ENCODE measurements at places on chromosomes 3 and 15.

DNA sequence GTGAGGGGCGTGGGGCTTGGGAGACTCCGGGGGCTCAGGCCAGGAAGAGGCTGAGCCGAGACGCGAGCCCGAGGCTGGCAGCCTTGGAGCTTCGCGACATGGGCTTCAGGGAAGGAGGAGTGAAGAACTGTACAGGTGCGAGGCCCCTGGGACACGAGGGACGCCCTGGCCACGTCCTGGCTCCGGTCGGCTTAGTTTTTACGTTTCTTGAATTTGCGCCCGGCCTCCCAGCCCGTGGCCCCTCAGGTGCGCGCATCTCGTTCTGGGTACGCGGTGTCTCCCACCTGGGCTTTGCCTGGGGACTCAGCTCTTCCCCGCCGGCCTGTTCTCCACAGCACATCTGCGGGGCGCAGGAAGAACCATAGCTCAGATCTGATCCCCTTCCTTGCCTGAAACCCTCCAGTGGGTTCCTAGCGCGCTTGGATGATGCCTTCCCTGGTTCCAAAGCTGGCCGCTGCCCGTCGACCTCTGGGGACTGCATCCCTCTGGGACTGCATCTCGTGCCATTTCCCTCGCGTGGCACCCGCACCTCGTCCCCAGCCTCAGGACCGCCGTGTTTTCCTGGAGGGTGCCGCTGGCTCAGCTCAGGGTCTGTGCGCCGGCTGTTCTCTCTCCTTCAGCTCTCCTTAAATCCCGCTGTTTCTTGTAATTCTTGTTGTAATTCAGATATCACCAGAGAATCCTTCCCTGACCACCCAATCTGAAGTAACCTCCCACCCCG is 614 bp downstream of the CHCHD6 start:
- no peak for DNase-seq

DNA sequence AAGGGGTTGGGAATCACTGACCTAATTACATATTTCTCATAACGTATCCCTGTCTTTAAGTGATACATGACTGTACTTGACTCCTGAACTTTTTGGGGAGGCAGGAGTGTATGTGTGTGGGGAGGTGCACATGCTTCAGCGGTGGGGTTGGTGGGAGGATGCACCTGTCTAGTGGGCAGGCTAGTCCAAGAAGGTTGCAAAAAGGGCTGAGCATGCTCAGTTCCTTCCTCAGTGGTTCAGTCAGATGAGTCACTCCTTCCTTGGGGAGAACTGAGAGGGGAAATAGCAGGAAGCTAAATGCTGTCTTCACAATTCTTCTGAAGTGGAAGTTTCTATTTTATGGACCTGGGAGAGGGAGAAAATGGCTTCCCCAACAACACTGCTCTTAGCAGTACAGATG is 24.6 kb upstream of the AP4E1 start:
- DNase-seq = peak; percentile 29

DNA sequence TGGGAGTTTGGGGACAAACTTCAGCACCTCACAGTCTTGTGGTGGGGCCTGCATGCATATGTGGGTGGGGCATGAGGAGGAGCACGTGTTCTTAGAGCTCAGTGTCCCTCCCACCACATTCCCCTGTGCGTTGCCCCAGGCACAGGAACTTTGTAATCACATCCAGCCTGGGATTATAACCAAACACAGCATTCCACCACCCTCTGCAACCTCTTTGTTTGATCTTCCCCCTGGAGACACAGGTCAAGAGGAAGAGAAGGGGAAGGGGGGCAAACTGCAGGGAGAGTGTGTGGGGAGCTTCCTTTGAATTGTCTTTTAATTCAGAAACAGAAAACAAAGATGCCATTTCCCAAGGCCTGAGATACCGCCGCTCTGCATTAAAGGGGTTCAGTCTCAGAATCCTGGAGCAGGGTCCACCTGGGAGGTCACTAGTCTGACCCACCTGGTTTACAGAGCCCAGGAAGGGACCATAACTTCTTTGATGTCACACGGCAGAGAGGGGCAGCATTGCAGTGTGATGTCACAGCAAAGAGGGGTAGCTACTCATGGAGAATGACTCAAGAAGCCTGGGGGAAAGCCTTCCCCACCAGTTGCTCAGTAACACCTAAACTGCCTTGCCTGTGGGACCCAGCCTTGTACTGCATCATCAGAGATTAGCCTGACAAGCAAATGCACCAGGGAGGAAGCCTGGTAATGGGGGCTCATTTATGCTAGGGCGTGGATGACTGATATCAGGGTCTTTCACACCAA is 106.3 kb upstream of the RNU6-1 start:
- DNase-seq = no peak

GRCh38 chr3:46918202-46918601 is 40.7 kb downstream of the PTH1R start:
- DNase-seq = no peak

- no peak for DNase-seq
Observed at GRCh38 chr3:146511402-146512134, 32.8 kb downstream of the PLSCR1 start.

DNA sequence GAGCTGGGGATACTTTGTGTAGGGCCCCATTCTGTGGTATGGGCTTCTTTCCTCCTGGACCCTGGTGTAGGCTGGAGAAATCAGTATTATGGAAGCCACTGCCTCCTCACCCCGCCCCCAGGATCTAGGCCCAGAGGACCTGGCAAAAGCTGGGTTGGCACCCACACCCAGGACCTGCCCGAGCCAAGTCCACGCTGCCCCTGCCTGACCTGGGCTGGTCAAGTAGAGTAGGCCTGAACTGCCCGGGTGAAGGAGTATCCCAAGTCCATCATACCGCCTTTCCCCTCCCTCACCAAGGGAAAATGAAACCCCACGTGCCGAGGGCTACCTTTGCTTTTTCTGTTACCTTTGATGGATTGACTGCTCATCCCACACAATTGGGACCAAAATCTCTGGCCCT is 37.7 kb upstream of the TRAK1 start:
- DNase-seq = no peak

GRCh38 chr3:124926426-124927101 is 8.0 kb downstream of the MUC13 start:
- DNase-seq = no peak

GRCh38 chr3:143361589-143361988 is 242.0 kb downstream of the CHST2 start:
- DNase-seq = no peak

GRCh38 chr15:71571641-71572040 is 238.7 kb upstream of the NR2E3 start:
- DNase-seq = no peak

DNA sequence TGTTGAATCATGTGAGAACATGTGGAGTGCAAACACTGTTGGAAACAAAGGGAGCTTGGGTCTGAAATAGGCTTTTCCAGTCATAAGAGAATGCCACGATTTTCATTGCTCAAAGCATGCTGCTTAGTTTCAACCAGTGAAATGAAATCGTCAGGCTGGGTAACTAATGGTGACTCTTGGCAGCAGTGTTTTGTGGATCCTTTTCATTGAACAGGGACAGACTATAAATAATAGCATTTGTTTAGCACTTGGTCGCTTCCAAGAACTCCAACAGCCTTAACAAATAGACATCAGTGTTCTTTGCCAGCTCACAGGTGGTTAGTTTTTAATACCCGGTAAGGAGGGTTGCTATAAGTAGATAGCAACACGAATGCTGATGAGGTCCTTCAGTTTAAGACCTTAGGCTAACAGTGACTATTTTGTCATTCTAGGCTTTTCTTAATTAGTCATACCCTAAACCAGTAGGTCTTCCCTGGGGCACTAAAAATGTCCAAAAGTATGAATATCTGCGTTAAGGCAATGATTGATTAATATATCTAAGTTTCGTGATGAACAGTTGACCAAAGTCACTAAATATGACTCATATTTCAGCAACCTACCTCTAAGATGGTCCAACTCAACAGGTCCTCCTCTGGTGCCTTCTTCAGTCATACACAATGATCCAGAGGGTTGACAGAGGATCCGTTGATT is 15.8 kb downstream of the TP63 start:
- no peak for DNase-seq

GRCh38 chr15:75036212-75036616 is 12.8 kb downstream of the PPCDC start:
- no peak for DNase-seq

- DNase-seq = peak; percentile 56
Observed at GRCh38 chr15:58951388-58952007, 18.0 kb upstream of the SLTM start.

DNA sequence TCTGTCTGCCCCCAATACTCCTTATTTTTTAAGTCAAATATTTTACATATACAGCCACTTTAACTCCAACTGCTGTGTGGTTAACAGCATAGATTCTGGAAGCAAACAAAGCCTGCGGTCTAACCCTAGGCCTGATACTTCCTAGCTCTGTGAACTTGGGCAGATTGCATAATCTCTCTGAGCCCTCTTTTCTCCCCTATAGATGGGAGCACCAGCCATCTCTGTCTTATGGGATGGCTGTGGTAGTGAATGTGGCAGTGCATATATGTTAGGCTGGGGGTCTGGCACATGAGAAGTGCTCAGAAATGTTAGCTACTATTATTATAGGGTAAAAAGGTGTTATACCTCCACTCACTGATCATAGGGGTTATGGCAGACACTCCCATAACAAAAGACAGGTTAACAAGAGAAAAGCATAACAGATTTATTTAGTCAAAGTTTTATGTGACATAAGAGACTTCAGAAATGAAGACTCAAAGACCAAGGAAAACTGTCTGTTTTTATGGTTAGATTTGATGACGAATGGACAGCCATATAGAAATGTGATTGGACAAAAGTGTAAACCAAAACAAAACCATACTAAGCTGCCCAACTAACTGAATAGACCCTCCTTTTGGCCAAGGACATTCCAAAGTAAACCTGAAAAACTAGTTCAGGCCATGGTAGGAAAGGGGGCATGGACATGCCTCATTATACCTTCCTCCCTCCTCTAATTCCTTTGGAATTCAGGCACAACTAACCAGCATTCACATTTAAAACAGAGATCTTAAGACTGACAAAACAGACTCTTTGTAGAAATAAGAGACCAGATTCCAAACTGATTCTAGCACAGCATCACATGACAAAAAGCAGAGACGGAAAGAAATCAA is 53.9 kb upstream of the DAZL start:
- DNase-seq = no peak

GRCh38 chr15:39502082-39502447 is 78.8 kb upstream of the THBS1 start:
- DNase-seq = no peak

- no peak for DNase-seq
Observed at GRCh38 chr3:18127174-18127858, 297.8 kb downstream of the SATB1 start.

- no peak for DNase-seq
Observed at GRCh38 chr15:68630836-68631235, 52.0 kb downstream of the CORO2B start.

DNA sequence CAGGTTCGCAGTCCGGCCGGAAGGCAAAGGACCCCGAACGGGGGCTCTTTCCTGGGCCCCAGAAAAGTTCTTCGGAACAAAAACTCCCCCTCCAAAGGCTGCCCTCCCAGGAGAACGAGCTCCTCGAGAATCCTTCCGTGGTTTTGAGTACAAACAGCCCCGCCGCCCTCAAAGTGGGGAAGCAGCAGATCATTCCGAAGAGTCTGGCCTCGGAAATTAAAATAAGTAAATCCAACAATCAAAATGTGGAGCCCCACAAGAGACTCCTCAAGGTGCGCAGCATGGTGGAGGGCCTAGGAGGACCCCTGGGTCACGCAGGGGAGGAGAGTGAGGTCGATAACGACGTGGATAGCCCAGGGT is 1.3 kb downstream of the ARHGEF26 start:
- no peak for DNase-seq

DNA sequence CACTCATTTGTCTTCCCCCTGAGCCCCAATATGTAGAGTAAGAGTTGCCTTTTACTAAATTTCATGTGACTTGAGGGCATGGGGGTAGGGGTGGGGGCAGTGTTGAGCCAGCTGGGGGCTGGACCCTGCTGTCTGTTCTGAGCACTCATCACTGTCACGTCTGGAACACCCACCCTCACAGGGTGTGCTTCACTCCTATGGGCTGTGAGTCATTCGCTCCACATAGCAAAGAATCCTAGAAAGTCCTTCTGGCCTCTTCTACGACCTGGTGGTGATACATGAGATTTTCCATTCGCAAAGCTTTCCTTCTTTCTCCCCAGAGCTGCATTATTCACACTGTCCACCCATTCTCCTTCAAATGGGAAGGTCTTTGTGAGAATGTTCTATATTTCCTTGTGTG is 43.6 kb upstream of the MGLL start:
- no peak for DNase-seq

DNA sequence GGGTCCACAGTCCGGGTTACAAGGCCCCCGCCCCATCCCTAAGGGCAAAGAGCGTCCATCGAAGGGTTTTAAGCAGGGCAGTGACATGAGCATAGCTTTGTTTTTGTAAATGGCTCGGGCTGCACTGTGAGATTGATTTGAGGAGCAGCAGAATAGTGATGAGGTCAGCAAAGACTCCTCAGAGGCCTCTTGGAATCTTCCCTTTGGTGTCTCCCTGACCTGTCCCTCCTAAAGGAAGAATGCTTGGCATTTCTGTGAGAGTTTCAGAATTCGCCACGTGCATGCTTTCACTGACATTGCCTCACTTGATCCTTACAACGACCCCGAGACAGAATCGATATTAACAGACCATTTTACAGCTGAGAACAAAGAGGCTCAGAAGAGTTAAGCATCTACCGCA is 20.3 kb downstream of the LAMP3 start:
- DNase-seq = no peak

GRCh38 chr15:86300390-86301125 is 220.9 kb downstream of the AGBL1 start:
- no peak for DNase-seq

- DNase-seq = no peak
Observed at GRCh38 chr15:63191895-63192618, 2.7 kb downstream of the RAB8B start.

- DNase-seq = no peak
Observed at GRCh38 chr3:185896636-185897035, 41.2 kb downstream of the TRA2B start.

DNA sequence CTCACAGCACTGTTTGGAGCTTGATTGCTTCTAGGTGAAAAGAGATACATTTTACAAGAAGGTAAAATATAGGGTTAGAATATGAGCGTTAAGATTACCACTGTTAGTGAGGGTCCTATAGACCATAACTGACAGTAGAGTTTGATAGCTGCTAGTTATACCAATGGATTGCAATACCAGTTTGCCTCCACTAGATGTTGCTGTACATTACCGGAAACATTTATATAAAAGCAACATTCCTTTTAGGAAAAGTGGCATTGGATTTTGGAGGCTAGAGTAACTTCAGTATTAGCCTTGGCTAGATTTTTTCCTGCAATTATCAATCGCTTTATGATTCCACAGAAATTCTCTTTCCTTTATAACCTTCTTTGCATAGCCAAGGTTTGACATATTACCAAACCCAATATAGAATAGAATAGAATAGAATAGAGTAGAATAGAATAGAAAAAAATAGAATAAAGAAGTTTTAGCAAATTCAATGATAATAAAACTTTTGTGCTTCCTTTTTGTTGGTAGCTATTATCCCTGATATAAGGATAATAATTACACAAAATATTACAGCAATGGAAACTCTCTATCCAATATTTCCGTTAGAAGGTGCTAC is 1093.6 kb upstream of the ALCAM start:
- no peak for DNase-seq

DNA sequence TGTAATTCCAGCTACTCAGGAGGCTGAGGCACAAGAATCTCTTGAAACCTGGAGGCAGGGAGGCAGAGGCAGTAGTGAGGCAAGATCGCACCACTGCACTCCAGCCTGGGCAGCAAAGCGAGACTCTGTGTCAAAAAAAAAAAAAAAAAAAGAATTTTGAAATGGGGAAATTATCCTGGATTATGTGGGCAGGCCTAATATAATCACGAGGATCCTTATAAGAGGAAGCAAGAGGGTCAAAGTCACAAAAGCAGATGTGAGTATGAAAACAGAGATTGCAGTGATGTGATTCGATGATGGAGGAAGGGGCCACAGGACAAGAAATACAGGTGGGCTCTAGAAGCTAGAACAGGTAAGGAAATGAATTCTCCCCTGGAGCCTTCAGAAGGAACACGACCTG is 159.6 kb downstream of the LEKR1 start:
- DNase-seq = no peak

Measured in pulmonary artery endothelial cell (primary cell).